Stimulated activated CD4-positive, alpha-beta T cell treated with anti-CD3 and anti-CD28 coated beads, TNF-alpha, amount 100 ng/mL, for 1 hour (primary cell): ENCODE measurements at places on chromosomes 13 and 19.

DNA sequence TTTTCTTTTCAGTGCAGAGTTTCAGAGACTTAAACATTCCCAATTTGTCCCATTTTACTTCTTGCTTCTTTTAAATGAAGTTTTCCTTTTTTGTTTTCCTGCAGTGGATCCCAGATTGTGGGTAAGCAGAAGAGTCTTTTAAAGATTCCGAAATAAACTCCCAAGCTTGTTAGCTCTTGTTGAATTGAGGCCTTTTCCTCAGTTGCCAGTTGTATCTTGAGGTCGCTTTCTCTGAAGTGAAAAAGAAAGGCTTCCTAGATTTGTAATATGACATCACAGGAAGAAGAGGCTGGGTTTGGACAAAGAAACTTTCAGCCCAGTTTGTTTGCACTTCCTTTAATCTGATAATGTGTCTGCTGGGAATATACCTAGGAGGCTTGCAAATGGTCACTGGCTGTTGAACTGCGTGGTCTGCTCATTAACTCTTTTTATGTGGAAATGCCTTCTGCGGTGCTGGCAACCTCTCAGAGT lies at the start of gene LPAR6:
TSS of gene LPAR6 (minus strand) at position 233 of the 471 bp plus-strand sequence. CDS start 690 bp downstream, outside the sequence.
- no peak for DNase-seq

DNA sequence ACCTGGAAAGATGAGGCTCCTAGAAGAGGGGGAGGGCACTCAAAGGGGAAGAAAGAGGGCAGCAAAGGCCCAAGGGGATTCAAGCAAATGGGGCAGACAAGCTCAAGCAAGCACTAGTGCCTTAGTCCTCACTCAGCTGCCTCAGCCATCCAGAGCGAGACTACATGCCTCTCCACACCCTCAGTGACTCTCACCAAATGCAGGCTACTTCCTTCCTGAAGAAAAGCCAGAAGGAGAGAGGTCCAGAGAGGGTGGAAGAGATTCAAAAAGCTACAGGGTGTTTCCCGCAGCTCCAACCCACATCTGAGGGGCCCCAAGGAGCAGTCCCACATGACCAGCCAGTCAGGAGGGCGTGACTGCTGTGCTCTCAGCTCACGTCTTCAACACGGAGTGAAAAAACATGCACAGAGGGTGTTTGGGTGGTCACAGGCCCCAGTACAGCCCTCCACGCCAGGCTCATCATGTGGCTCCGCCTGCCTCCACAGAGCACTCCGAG lies 40.5 kb downstream of the MIPEP start:
- no peak for DNase-seq

GRCh38 chr13:75704927-75705288 lies 68.8 kb downstream of the LMO7 start:
- DNase-seq, result no peak

DNA sequence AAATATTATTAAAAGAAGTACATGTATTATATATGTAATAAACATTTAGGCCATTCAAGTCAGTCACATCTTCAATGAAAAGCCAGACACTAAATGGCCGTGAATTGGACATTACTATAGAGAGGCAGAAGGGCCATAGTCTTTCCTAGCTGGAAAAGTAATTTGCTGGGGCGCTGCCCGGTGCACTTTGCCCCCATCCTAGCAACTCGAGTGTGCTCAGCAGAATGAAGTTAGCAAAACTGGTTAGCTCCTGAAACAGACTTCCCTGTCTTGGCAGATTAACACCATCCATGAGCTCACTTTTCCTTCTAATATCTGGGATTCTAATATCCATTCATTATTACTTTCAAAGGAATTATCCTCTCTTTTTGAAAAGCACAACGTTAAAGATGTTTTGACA lies 2.8 kb upstream of the SPRYD7 start:
- DNase-seq, result no peak

- no peak for DNase-seq
Observed at GRCh38 chr13:32150239-32150638, 118.7 kb downstream of the FRY start.

GRCh38 chr19:51093101-51093500 lies 10.4 kb upstream of the KLK14 start:
- no peak for DNase-seq

DNA sequence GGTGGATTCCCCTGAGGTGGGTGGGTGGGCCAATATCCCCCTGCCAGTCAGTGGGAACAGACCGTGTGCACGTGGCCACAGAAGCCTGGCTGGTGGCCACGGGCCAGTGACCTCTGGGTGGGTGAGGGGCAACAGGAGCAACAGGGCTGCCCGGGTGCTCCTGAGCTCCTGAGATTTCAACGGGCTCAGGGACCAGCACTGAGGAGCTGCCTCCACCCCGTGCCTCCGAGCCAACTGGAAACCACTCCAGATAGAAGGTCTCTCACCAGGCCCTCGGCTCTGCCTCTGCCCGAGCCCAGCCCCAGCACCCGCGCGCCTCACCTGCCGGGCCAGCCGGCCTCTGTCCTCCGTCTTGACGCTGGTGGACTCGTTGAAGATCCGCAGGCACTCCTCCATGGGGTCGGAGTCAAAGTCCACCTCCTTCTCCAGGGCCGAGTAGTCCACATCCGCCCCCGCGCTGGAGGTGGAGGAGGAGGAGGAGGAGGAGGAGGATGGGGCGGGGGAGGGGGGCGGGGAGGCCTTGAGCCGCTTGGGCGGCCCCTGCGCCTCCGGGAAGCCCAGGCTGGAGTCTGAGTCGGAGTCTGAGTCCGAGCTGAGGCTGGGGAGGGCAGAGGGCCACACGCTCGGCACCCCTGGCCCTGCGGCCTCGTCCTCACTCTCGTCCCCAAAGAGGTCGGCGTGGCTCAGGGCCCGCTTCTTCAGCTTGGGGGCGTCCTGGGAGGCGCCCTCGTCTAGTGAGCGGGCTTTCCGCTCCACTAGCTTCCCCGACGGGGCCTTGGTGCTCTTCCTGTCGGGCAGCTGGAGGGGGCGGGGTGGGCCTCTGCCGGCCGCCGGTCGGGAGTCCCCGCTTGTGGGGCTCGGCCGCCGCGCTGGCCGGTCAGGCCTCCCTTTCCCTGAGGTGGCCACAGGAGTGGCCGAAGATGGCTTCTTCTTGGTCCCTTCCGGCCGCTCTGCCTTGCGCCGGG lies 14.8 kb upstream of the ATP8B3 start:
- no peak for DNase-seq

DNA sequence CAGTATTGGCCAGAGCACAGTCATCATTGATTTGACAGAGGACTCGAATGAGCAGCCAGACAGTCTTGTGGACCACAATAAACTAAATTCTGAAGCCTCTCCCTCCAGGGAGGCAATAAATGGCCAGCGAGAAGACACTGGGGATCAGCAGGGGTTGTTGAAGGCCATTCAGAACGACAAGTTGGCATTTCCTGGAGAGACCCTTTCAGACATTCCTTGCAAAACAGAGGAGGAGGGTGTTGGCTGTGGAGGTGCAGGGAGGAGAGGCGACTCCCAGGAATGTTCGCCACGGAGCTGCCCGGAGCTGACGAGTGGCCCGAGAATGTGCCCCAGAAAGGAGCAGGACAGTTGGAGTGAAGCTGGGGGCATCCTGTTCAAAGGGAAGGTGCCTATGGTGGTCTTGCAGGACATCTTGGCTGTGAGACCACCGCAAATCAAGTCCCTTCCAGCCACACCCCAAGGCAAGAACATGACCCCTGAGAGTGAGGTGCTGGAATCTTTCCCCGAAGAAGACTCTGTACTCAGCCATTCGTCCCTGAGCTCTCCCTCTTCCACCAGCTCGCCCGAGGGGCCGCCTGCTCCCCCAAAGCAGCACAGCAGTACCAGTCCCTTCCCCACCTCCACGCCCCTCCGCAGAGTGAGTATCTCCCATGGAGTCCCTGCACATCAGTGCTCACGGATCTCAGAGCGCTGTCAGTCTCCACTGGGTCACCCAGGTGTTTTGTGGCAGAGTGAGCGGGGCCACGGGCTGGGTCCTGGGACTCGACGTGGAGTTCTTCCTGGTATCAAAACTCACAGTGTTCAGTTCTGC lies 6.9 kb downstream of the CHAF1A start:
- DNase-seq, result no peak

DNA sequence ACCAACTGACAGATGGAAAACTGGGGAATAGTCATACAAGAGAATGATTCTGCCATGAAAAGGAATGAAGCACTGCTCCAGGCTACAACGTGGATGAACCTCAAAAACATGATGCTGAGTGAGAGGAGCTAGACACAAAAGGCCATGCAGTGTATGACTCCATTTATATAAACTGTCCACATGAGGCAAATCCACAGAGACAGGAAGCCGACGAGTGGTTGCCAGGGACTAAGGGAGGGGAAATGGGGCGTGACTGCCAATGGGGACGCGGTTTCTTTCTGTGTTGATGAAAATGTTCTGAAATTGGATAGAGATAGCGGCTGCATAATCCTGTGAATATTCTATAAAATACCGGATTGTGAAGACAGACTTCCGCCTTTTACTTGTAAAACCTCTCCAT lies 10.2 kb downstream of the SMIM7 start:
- no peak for DNase-seq

GRCh38 chr19:49624967-49625910 lies 14.7 kb downstream of the RRAS start:
- no peak for DNase-seq

DNA sequence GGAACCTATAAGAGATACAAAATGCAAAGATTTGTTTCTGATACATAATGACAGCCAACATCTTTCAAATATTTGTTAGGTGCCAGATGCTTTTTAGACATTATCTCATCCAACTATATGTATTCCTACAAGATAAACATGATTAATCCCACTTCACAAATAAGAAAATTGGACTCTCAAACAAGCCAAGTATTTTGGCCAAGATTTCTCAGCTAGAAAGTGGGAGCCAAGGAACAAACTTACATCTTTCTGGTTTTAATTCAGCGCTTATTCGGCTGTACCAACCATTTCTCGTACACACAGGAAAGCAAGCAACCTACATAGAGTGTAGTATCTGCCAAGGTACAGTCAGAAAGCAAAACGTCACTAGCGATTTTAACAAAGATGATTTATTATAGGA lies 85.7 kb upstream of the SERP2 start:
- no peak for DNase-seq

- no peak for DNase-seq
Observed at GRCh38 chr13:19993024-19993423, 34.5 kb downstream of the ZMYM2 start.

GRCh38 chr19:51480590-51480989 lies 2.3 kb downstream of the CEACAM18 start:
- DNase-seq, result no peak

DNA sequence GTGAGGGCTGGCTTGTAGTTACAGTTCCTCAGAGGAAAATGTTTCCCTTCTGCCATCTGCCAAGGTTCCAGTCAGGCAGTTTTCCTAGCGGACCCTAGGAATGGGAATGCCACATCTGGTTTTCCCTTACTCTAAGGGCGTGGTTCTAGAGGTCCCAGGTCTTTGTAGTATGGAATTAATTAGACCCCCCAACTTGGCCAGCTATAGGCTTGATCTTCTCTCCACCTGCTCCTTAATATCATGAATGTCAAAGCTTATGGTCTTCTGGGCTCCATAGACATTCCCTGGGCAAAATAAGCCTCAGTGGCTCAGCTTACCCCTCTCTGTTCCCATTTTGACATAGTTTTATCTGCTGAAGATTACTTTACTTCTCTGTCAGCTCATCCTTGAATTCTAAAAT lies 70.0 kb downstream of the ZNF568 start:
- DNase-seq, result no peak

GRCh38 chr19:57190301-57190700 lies 999 bp upstream of the ZNF264 start:
- DNase-seq, result no peak

DNA sequence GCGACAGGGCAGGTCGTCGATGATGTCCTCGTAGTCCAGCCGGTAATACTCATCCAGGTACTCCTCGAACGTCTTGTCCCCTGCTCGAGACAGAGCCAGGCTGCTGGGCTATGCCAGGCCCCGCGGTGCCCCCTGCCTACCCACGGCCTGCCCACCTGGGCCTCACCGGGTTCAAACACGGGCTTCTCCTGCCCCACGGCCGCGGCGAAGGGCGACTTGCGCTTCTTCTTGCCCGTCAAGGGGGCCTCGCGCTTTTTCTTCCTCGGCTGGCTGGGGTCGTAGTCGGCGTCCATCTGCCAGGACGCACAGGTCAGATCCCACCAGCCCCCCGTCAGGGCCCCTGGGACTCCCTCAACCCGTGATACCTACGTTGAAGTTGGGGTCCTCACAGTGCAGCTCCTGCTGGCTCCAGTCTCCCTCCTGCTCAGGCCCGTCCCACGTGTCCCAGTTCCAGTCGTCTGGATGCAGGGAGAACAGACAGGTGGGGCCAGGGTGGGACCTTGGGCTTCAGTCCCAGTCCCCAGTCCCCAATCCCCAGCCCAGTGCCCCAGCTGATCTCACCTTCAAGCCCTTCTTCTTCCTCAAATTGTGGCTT lies 8.1 kb downstream of the KRI1 start:
- no peak for DNase-seq

DNA sequence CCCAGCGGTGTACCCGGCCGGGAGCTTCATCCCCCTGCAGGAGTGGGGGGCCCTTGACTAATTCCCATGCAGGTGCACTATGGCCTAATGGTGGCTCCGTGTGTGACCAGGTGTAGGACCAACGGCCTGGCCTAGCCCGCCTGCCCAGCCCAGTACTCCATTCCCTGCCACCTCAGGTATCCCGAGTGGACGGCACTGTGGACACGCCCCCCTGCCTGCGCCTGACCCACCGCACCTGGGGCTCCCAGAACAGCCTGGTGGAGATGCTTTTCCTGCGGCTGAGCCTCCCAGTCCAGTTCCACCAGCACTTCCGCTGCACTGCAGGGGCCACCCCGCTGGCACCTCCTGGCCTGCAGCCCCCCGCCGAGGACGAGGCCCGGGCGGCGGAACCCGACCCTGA lies 39.7 kb downstream of the RYR1 start:
- DNase-seq, result no peak

DNA sequence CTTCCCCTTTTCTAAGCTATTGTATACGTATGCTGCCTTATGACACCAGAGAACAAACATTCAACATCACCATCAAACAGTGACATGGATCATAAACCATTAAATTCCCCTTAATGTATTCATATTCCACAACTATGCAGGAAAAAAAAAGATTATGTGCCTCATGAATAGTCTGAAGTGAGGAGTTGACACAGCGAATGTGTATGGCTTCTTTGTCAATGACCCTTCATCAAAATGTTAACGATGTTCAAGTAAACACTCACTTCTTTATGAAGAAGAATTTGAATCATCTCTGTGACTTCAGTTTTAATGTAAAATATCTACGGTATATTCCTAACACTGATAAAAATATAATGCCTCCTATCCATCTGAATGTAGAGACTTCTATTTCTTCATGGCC lies 44.6 kb downstream of the SMAD9 start:
- DNase-seq, result no peak

GRCh38 chr13:40984668-40985366 lies 34.3 kb downstream of the ELF1 start:
- DNase-seq, result no peak

DNA sequence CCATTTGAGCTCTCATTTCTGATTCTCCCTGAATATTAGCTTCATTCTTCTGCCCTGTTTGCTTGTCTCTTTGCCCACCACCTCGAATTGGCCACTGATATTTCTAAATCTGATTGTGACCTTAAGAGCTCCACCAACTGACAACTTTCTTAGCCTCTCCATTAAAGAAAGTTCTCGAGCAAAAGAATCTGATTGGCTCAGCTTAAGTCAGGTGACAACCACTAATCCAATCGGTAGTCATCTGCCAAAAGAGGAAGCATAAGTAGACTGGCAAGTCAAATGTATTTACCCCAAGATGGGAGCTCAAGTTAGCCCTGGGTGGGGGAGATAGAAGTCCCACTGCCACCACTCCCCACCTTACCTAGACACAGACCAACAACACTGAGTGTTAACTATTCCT lies 41.5 kb downstream of the NOTCH3 start:
- no peak for DNase-seq

GRCh38 chr13:110130431-110130830 lies 176.5 kb downstream of the COL4A1 start:
- no peak for DNase-seq

- DNase-seq, result no peak
Observed at GRCh38 chr13:40552895-40553294, 113.5 kb downstream of the FOXO1 start.
